ENCODE measurements at places on chromosomes 3 and 15. TPM values are rescaled to one million over a fixed set of nuclear protein-coding genes. Genes with fewer than 3 reads are reported as not detected.

The FBXW12 gene
- not detected for total RNA-seq

The TP63 gene
- total RNA-seq = under 0.01 TPM

The BUB1B gene
- 21.2 TPM for total RNA-seq

The SLC28A1 gene
- total RNA-seq = not detected

The ADAMTS7 gene
- total RNA-seq = 11.2 TPM

The IL17RB gene
- not detected for total RNA-seq

The GOLGA8T gene
- total RNA-seq = 0.13 TPM

The KLHL40 gene
- not detected for total RNA-seq

The ACKR4 gene
- total RNA-seq = 0.50 TPM

The SCN11A gene
- 0.06 TPM for total RNA-seq

The SI gene
- total RNA-seq = not detected

The ADAMTS9 gene
- total RNA-seq = 64.8 TPM

The NAALADL2 gene
- total RNA-seq = 0.65 TPM

The FBN1 gene
- 88.4 TPM for total RNA-seq

The FGF7 gene
- not detected for total RNA-seq

The ZMYND10 gene
- 0.31 TPM for total RNA-seq

The VIPR1 gene
- 0.25 TPM for total RNA-seq

The SERPINI2 gene
- total RNA-seq = not detected

The IQCH gene
- 2.5 TPM for total RNA-seq

The SKOR1 gene
- under 0.01 TPM for total RNA-seq

The PPP1R14D gene
- total RNA-seq = not detected

The IL16 gene
- total RNA-seq = 4.9 TPM

The TLR9 gene
- total RNA-seq = 0.06 TPM

The CCDC13 gene
- total RNA-seq = 0.57 TPM

The ZPLD1 gene
- not detected for total RNA-seq

The COL6A6 gene
- not detected for total RNA-seq

The TEX264 gene
- total RNA-seq = 50.0 TPM

The GRAMD1C gene
- total RNA-seq = 35.0 TPM

The CCNB2 gene
- total RNA-seq = 18.7 TPM

The CCDC39 gene
- total RNA-seq = 0.06 TPM

The CSTA gene
- not detected for total RNA-seq

The RETNLB gene
- not detected for total RNA-seq

The PSTPIP1 gene
- not detected for total RNA-seq

The CLDN18 gene
- not detected for total RNA-seq

The CCDC66 gene
- total RNA-seq = 8.1 TPM

The SLC12A8 gene
- 0.16 TPM for total RNA-seq

The ABI3BP gene
- total RNA-seq = 17.4 TPM

The THRB gene
- under 0.01 TPM for total RNA-seq

The MINAR1 gene
- 0.31 TPM for total RNA-seq

The PRR20G gene
- not detected for total RNA-seq

The DPPA2 gene
- total RNA-seq = not detected

The PCYT1A gene
- total RNA-seq = 90.4 TPM

The LRRC31 gene
- not detected for total RNA-seq

The GHSR gene
- total RNA-seq = not detected

The STAB1 gene
- total RNA-seq = 173 TPM

The EBLN2 gene
- total RNA-seq = 9.6 TPM

The PPM1L gene
- total RNA-seq = 0.88 TPM

The CRELD1 gene
- total RNA-seq = 18.6 TPM

The CNOT10 gene
- 19.8 TPM for total RNA-seq

The RTF1 gene
- 11.5 TPM for total RNA-seq

The GXYLT2 gene
- total RNA-seq = under 0.01 TPM
